ENCODE measurements at places on chromosomes 11 and 22.
A peak's percentile ranks its signal among the peaks of the same experiment; 100 is the strongest.

DNA sequence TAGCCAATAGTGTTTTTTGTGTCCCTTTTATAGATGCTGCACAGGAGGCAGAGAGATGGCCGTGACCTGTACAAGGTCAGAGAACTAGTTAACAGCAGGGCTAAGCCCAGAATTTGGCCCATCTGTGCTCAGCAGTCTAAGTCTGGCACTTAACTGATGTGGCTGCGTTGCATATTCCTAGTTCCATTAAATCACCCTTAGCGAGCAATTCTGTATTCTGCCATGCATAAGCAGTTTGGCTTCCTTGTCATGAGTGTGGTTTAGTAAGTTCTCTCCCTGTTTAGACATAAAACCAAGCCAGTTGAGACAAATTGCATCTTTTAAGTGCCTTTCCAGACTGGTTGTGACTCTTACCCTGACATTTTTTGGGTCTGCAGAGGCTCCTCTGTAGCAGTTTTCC, 230.6 kb upstream of the TENM4 start:
- no peak for DNase-seq

- peak; percentile 71 for DNase-seq
Observed at GRCh38 chr22:39661842-39662685, 91.5 kb downstream of the CACNA1I start.

DNA sequence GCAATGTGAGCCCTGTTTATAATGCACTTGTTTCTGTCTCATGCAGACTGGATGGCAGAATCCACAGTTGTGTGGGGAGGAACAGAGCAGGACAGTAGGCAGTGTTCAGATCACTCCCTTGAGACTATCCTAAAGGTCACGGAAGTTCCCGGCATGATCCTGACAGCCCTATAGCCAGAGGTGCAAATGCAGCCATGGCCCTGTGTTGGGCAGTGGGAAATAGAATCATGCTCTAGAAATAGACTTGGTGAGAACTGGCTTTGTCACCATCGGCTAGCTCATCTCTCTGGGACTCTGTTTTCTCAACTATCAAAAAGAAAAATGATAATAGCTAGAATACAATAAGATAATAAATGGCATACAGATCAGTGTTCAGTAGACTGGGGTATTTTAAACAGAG, 123.2 kb downstream of the FEZ1 start:
- DNase-seq: no peak

GRCh38 chr22:36374603-36375024, 13.2 kb downstream of the MYH9 start:
- DNase-seq: no peak

DNA sequence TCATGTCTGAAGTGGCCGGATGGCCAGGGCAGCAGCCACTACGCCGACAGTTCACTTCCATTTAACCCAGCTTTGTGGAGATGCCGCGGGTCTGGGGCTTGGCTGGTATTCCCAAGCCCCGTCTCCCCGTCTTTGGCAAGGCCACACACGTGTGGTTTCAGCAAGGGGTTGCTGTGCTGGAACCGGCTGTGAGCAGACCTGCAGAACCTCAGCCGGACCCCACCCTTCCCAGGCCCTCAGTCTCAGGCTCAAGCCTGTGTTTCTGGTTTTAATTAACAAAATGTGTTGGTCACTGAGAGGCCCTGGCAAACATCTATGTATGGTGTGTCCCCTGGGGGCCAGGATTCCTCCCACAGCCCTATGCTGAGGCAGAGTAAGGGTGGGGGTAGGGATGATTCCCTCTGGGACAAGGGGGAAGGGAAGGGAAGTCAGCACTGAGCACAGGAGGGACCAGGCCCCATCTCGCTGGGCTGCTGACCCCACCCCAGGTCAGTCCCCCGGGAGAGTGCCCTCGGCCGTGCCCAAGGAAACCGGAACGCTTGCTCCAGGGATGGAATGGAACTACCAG, 9.3 kb downstream of the OSBPL5 start:
- DNase-seq: no peak

- no peak for DNase-seq
Observed at GRCh38 chr22:47168900-47169800, 406.7 kb downstream of the TBC1D22A start.

- no peak for DNase-seq
Observed at GRCh38 chr11:112470355-112470754, 209.7 kb upstream of the PLET1 start.
